NCI-H526 treated with DMSO at 0.1 percent for 48 hours (cell line): ENCODE measurements at places on chromosomes 2 and 18.
A peak's percentile ranks its signal among the peaks of the same experiment; 100 is the strongest.

GRCh38 chr2:162560291-162560690 lies 216.4 kb downstream of the GCA start:
- DNase-seq = no peak

GRCh38 chr2:83481436-83481835 lies 977.6 kb downstream of the SUCLG1 start:
- DNase-seq = no peak

- DNase-seq = no peak
Measured at GRCh38 chr2:113284476-113284875, 5.8 kb upstream of the PAX8 start.

GRCh38 chr18:13612196-13612997 lies 114.0 kb downstream of the FAM210A start:
- peak; percentile 56 for DNase-seq

DNA sequence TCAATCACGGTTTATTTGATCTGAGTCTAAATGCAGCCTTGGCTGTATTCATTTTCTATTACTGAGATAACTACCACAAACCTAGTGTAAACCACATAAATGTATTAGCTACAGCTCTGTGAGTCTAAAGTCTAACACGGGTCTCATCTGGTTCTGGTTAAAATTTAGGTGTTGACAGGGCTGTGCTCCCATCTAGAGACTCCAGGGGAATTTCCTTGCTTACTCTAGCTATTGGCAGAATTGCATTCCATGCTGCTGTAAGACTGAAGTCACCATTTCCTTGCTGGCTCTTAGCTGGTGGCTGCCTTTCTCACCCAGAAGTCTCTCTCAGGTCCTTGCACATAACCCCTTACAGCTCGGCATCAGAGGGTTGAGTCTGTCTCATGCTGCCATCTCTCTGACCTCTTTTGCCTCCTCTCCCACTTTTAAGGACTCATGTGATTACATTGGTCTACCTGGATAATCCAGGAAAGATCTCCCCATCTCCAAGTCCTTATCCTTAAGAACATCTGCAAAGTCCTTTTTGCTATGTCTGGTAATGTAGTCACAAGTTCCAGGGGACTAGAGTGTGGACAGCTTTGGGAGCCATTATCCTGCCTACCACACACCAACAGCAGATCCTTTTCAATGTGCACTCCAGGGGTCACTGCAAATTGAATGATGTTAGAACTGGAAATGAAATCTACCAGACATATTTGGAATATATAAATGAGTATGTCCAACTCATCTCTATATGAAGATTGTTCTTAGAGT lies 207.0 kb upstream of the AGAP1 start:
- DNase-seq = no peak
